ENCODE measurements at places on chromosomes 12 and 14.

- DNase-seq: no peak
Observed at GRCh38 chr12:27900920-27901879, 71.3 kb downstream of the PTHLH start.

GRCh38 chr12:124457287-124458219 is 109.9 kb downstream of the NCOR2 start:
- DNase-seq: peak; percentile 45

GRCh38 chr14:63205044-63205575 is 867 bp downstream of the RHOJ start:
- no peak for DNase-seq

- no peak for DNase-seq
Observed at GRCh38 chr12:3896801-3897351, 23.7 kb upstream of the PARP11 start.

GRCh38 chr14:31419967-31420318 is 407 bp downstream of the HEATR5A start:
- DNase-seq: no peak
